Prostate gland (tissue), 2 donors: ENCODE measurements at places on chromosomes 11 and 22.

DNA sequence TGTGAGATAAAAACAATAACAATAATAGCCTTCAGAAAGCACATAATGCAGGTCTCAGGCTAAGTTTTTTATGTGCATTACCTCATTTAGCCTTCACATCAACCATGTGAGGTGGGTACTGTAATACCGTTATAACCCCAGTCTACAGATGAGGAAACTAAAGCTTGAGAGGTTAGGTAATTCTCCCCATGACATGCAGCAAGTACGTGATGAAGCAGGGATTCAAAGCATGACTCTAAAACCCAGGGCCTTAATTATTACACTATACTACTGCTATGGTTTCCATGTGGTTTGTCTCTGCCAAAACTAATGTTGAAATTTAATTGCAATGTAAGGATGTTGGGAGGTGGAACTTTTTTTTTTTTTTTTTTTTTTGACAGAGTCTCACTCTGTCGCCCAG is 37.7 kb upstream of the FDX1 start:
- no peak for DNase-seq

- no peak for DNase-seq
These were observed 72.0 kb downstream of the PPFIBP2 start for GRCh38 chr11:7585816-7586215.

DNA sequence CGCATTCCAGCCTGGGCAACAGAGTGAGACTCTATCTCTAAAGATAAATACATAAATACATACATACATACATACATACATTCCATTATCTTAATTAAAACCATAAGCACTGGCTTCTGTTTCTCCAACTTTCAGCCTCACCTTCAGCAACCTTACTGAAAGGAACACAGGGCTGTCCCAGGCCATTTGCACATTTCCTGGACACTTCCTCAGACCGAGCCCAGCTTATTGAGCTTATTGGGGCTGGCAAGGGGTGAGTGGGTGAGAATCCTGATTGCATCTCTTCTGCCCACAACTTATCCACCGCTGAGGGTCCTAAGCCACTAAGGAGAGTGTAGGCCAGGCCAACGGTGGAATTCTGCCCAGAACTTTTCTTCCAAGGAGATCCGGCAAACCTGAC is 16.5 kb upstream of the LRP5 start:
- DNase-seq = no peak

GRCh38 chr11:94201004-94201465 is 72.4 kb downstream of the PANX1 start:
- DNase-seq = no peak

GRCh38 chr11:110433393-110434333 is 3.9 kb downstream of the FDX1 start:
- DNase-seq = no peak

- no peak for DNase-seq
These were observed 8.6 kb upstream of the ARHGAP8 start for GRCh38 chr22:44743804-44744211.

DNA sequence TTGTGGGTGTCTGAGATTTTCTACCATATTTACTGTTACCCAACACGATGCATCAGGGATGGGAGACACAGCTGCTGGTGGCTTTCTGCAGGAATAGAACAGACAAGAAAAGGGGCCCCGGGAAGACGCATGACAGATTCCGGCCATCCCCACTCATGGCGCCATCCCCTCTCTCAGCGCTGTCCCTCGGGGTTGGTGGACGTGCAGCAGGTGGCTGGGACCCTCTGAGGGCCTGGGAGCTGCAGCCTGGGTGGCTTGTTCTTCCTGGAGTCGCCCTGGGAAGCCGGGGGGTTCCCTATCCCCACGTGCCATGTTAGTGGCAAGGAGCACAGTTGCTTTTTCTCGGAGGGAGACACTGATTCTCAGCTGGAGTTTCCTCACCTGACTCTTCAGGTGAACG is 1123.3 kb downstream of the BRD1 start:
- no peak for DNase-seq

DNA sequence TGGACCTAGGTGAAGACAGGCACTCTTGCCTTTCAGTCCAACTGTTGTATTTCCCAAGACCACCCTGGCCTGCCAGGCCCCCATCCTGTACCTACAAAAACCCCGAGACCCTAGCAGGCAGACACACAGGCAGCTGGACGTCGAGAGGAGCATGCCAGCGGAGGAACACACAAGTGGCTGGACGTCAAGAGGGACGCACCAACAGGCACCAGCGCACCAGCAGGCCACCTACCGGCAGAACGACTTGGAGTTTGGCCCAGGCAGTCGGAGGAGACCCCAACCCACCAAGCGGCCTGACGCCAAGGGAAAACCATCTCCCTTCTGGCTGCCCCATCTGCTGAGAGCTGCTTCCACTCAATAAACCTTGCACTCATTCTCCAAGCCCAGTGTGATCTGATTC is 1883.4 kb upstream of the RAG2 start:
- no peak for DNase-seq

DNA sequence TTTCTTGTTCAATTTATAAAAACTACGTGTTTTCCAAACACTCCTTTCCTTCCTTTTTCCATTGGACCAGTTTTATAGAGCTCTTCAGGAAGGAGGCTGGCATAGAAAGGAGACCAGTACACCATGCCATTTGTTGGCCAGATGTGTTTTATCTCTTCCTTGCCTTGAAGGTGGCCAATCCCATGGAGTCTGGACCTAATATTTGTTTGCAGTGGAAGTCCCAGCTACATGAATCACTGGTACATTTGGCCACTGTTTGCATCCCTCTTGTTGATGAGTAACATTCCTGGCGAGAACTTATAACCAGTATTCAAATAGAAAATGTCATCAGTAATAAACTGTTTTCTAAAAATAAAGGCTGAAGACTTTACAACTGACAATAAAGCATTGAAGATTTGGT is 110.2 kb downstream of the ANO3 start:
- no peak for DNase-seq

DNA sequence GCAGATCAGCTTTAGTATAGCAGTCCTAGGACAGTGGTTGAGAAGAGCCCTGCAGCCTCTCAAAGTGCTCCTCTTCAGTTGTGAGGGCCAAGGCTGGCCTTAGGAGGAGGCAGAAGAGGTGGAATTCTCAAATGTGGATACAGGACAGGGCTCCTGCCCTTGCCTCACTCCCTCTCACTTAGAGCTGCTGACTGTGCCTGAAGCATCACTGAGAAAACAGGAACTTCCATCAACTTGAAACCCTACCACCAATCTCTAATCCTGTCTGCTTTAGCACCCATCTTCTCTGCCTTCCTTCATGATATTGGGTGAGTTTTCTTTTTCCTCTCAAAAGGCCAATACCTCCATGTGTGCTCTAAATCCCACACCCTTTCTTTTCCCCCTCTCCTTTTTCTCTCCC is 14.4 kb upstream of the UCP3 start:
- DNase-seq = no peak

- no peak for DNase-seq
These were observed 569.0 kb upstream of the B3GAT1 start for GRCh38 chr11:134980819-134981710.

- DNase-seq = peak; percentile 38
These were observed 309.1 kb downstream of the SWAP70 start for GRCh38 chr11:9972989-9973388.

DNA sequence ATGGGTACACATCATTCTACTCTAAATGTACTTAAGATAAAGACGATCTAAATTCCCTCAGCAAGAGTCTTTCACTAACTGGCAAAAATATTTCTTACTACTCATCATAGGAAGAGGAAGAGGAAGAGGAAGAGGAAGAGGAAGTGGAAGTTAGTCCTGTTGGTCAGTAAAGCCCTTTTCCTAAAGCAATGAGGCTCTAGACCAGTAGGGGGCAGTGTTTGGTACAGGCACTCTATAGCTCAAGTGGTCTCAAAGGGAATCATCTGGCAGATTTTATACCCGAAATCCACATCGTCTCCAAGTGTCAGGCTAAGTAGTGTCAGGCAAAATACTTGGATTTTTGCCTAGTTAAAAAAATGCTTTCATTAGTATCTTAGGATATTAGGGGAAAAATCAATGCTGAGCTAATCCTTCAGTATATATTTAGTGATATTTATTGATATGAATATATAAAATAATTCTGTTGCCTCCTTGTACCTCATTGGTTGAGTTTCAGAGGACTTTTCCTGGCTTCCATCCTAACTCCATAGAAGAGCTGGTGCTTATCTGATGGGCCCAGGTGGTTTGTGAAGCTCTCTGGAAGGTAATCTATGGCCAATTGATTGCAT is 7.7 kb downstream of the BLID start:
- DNase-seq = no peak

DNA sequence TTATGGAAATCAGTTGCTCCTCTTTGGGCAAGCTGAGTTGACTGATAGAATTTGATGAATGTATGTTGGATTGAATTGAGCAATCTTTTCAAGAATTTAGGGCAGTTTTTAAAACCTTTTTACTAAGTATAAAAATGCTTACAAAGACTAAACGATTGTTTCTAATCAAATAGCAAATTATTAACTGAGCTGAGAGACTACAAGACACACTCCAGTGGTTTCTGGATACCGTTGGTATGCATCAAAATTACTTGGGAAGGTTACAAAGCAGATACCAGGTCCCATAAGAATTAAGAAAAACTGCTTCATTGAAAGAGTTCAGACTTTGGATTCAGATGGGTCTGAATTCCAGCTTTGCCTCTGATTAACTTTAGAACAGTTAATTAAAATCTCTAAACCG is 721.4 kb downstream of the FAM181B start:
- no peak for DNase-seq

DNA sequence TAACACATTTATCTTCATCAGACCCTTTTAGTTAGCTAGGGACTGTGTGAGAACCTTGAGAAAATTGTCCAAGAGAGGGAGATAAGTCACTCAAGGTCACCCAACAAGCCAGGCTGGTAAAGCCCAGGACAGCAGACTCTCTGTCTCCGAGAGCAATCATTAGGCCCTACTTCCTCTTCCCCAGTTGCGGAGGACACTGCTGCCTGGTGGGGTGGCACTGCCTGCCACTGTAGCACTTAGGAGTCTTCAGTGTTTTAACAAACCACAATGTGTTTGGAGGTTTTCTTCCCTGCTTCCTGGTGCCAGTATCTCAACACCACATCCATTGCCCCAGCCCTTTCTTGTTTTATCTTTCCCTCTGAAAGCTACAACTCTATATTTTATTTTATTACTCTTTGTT is 132.1 kb upstream of the LDLRAD3 start:
- DNase-seq = no peak

DNA sequence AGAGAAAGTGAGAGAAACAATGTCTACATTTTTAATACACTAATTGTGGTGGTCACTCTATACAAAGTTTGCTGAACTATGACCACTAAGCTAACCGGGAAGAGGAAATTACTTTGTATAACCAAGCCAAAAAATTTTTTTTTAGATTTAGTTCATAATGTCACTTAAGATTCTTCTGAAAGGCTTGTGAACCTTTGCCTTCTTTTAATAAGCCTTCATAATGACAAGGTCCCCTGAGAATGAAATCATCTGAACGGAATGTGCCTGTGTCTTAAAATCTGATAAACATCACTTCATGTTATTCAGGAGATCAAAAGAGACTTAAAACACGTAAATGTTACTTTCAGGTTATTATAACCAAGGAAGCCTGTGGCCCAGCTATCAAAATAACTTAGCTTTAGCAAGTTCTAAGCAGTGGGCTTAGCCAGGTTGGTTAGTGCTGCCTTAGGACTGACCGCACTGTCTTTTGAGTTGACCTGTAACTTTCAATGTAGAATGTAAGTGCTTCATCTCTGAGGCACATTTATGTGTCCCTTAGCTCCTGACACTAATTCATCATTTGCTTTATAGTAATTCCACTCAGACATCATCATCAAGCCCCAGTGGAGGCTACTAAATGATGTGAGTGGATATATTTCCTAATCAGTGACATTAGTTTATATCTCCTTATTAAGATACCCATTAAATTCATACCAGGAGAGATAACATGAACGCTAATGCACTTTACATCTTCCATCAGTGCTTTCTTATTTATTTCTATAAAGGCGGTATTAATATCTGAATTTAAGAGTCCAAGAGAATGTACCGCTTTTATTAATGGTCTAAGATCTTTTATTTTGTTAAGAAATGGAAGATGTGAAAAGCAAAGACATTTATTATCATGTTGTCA is 122.5 kb downstream of the WNT11 start:
- no peak for DNase-seq

GRCh38 chr11:116071241-116071640 is 567.0 kb upstream of the CADM1 start:
- DNase-seq = no peak

DNA sequence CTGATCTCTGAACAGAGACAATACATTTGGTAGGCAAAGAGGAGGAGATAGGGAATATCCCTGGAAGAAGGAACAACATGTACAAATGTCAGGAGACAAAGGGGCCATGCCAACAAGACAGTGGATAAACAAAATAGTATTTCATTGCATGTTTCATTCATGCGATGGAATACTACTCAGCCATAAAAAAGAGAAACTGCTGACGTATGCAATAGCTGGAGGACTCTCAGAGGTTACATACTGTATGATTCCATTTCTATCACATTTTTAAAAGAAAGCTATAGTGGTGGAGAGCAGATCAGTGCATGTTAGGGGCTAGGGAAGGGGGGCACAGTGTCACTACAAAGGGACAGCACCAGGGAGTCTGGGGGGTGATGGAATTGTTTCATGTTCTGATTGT is 572.9 kb upstream of the CADM1 start:
- no peak for DNase-seq

- no peak for DNase-seq
These were observed 97.8 kb downstream of the OSBP2 start for GRCh38 chr22:30792456-30792855.

- peak; percentile 78 for DNase-seq
These were observed 29.8 kb upstream of the CREB3L1 start for GRCh38 chr11:46247659-46248058.

GRCh38 chr11:48123254-48123875 is 93.2 kb upstream of the OR4B1 start:
- DNase-seq = no peak
